SW480 (cell line): ENCODE measurements at places on chromosomes 4 and X.

- DNase-seq = no peak
Measured at GRCh38 chrX:3461397-3462165, 115.1 kb upstream of the MXRA5 start.

GRCh38 chrX:72121383-72121782 is 10.3 kb downstream of the RTL5 start:
- DNase-seq = peak; percentile 19

DNA sequence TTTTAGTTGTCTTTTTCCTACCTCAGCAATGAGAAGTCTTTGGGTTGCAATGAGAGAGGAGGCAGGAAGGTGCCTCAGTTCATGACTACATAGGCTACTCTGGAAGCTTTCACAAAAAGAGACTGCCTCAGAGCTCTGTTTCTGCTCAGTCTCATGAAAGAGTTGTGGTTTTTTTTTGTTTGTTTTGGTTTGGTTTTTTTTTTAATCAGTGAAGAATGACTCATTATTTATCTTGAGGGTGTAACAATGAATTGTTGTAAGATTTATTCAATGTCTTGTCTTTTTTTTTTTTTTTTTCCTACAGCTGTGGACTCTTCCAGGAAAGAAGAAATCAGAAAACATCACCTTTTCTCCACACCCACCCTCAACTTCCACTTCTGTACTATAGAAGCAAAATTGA is 67.5 kb upstream of the CXCL13 start:
- peak; percentile 74 for DNase-seq

GRCh38 chr4:130110770-130111169 is 1014.8 kb downstream of the C4orf33 start:
- DNase-seq = no peak

DNA sequence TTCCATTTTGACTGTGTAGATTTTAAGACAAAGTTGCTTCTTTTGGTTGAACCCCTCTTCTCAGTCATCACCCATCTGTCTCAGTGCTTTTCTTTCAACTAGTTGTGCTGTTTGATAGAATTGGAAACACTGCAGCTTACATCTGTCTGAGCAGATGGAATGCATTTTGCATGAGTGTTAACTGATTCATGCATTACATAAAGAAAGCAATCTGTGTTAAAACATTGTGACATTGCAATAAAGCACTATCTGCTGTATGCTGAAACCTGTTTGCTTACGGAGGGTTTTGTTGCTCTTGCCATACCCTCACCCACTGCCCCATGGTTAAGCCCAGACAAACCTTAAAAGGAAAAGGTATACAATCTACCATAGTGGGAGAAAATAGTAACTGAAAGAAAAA is 47.4 kb downstream of the NRK start:
- DNase-seq = no peak

DNA sequence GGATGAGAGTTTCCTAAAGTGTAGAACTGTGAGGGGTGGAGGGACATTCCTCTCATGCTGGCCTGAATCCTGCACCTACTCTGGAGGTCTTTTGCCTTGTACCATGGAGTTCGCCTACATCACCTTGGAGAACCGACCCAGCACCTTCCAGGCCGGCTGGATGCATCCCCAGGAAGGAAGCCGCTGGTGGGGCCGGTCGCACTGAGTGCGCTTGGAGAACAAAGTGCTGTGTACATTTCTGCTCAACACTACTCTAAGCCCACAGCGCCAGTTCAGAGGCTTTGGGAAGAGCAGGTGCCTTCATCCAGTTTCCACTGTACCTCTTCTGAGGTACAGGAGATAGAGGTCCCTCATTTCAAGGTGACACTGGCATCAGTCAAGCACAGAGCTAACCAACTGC is 15.4 kb upstream of the IRF2 start:
- DNase-seq = no peak

DNA sequence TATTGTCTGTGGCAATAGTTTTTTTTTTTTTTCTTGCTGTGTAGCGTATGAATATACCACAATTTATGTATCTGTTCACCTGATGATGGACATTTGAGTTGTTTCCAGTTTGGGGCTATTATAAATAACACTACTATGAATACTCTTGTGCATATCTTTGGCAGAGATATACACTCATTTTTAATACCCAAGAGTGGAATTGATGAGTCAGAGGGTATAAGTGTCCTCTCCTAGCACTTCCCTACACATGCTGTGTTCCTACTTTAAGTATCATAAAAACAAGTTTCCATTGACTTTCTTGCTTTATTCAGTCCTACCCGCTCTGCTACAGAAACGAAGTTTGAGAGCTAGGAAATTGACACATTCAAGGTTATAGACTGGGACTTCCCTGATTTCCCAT is 39.8 kb downstream of the XIAP start:
- DNase-seq = no peak

DNA sequence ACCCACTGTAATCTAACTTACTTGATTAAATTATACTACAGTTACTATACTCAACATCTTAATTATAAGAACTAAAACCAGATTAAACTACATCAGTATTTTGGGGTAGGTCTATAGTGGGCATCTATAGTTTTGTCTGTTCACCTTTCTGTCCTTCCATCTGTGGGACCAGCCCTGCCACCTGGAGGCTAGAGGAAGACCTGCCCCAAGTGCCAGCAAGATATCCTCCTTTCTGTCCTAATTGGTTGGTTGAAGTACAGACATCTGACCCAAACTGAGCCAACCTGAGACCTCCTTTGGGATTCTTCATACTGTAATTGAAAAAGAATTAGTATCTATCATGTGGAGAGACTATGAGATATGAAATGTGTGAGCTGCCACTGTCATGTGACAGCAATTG is 172.2 kb upstream of the TLL1 start:
- no peak for DNase-seq

DNA sequence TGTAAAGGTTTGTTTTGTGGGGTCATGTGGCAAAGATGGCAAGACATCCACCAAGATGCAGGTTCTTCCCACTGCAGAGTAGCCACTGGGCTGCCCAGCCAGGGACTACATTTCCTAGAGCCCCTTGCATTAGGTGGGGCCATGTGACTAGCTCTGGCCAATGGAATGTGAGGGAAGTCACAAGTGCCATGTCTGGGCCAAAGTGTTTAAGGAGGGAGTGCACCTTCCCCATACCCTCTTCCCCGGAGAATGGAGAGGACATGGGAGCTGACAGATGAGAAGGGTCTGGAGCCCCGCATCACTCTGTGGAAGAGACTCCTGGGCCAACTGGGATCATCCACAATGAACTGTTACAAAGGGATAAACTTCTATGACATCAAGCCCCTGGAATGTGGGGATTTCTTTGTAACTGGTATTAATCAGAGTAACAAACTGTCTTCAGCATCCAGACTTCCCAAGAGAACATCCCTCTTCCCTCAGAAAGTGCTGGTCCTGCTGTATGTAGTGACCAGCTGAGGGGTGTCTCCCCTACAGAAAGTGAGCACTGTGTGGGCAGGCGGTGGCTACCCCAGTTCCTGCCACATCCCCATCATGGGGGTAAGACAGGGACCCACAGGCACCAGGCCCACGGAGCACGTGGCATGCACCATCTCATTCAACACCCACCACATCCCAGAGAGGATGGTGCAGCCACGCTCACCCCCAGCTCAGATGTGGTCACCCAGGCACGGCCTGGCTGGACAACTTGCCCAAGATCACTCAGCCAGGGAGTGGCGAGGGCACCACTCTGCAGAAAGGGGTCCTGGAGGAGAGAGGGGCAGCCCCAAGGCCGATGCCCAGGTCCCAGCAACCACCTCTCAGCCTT is 10.9 kb downstream of the PPP2R2C start:
- DNase-seq = no peak

GRCh38 chr4:17502756-17503155 is 9.1 kb downstream of the QDPR start:
- DNase-seq = no peak

DNA sequence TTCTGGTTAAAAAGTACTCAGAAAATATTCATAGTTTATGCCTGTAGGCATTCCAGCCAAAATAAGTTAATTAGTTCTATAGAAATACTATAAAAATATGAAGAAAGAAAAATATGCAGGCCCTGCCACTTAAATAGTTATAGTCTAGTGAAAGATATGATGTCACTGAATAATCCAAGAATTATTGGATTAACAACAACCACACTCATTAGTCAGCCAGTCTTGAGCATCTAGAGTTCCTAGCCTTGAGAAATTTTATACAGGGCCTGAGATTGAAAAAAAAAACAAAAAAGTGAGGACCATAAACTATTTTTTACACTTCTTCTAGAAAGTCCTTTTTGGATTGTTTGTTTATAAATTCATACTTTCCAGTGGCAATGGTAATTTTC is 823.0 kb downstream of the FAT4 start:
- DNase-seq = no peak

- DNase-seq = no peak
Measured at GRCh38 chr4:155656025-155656424, 10.6 kb upstream of the GUCY1A1 start.

DNA sequence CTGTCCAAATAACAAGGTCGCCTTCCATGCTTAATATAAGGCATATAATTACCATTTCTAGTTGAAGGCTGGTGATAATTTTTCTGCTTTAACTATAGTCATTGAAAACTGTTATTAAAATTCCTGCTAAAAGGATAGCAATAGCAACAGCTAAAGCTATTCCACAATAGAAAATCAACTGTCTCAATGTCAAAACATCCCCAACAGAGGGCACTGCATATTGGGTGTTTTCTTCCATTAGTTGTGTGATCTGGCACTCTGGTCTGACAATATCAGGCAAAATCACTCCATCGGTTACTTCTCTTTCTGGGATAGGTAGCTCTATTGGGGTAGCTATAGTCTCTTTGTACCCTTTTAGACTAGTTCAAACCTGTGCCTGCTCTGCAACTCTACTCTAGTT is 53.5 kb downstream of the TMPRSS11F start:
- no peak for DNase-seq

- DNase-seq = no peak
Measured at GRCh38 chrX:40316502-40316901, 218.7 kb upstream of the BCOR start.

DNA sequence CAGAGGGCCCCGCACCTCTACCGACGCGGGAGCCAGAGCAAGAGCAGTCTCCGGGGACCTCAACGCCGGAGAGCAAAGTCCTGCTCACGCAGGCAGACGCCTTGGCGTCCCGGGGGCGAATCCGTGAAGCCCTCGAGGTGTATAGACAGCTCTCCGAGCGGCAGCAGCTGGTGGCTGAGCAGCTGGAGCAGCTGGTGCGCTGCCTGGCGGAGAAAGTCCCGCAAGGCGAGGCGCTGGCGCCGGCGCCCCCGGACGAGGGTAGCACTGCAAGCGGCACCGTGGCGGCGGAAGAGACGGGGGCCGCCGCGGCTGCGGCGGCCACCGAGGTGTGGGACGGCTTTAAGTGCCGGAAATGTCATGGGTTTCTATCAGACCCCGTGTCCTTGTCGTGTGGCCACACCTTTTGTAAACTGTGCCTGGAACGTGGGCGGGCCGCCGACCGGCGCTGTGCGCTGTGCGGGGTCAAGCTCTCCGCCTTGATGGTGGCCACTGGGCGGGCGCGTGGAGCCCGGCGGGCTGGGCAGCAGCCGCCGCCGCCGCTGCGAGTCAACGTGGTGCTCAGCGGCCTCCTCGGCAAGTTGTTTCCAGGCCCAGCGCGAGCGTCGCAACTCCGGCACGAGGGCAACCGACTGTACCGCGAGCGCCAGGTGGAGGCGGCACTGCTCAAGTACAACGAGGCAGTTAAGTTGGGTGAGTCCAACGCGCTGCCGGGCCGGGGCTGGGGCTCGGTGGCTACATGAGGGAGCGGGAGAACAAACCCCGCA is 672 bp downstream of the LONRF3 start:
- DNase-seq = peak; percentile 69

GRCh38 chr4:6728320-6729029 is 12.5 kb downstream of the BLOC1S4 start:
- DNase-seq = no peak

- DNase-seq = no peak
Measured at GRCh38 chr4:52640808-52641565, 18.1 kb downstream of the USP46 start.

DNA sequence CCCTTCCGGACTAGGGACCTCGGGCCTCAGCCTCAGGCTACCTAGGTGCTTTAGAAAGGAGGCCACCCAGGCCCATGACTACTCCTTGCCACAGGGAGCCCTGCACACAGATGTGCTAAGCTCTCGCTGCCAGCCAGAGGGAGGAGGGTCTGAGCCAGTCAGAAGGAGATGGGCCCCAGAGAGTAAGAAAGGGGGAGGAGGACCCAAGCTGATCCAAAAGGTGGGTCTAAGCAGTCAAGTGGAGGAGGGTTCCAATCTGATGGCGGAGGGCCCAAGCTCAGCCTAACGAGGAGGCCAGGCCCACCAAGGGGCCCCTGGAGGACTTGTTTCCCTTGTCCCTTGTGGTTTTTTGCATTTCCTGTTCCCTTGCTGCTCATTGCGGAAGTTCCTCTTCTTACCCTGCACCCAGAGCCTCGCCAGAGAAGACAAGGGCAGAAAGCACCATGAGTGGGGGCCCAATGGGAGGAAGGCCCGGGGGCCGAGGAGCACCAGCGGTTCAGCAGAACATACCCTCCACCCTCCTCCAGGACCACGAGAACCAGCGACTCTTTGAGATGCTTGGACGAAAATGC is at the start of gene WAS:
WAS (plus strand) TSS at position 389 of the 572 bp plus-strand sequence; CDS start at position 444, 55 bp downstream.
- DNase-seq = no peak

DNA sequence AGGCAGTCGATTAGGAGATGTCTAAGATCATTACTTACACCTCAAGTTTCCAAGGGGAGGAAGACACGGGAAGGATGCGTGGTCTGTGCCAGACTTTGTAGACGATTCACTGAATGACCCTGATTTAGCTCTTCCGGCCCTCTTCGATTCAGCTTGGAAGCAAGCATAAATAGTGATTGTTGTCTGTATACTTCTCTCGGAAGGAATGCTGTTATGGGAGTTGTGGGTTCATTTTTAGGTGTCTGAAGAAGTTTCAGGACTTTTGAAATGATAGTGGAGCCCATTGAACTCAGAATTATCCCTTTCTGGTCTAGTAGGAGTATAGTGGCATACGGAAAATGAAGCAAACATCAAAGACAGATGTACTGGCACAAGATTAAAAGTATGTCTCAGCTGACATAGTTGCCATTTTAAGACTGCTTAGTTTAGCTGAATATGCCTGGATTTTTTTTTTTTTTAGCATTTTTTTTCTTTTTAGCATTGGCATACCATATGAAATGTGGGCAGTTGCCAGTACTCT is 1.0 kb upstream of the ANKRD17 start:
- peak; percentile 26 for DNase-seq

DNA sequence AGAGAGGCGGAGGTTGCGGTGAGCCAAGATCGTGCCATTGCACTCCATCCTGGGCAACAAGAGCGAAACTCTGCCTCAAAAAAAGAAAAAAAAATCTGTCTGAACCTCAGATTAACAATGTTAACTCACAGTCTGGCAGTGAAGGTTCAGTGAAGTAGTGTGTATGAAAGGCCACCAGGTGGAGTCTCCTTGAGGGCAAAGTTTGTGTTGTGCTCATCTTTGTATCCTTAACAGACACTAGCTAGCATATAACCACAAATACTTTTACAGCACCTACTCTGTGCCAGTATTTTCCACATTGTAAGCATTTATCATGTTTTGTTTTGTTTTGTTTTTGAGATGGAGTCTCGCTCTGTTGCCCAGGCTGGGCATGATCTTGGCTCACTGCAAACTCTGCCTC is 46.0 kb upstream of the MGST2 start:
- peak; percentile 25 for DNase-seq

- DNase-seq = no peak
Measured at GRCh38 chrX:71466979-71467523, 65.9 kb upstream of the OGT start.

- DNase-seq = no peak
Measured at GRCh38 chr4:170938588-170938987, 848.8 kb upstream of the AADAT start.
